ENCODE measurements at places on chromosomes 5 and 9. TPM values are rescaled to one million over a fixed set of nuclear protein-coding genes. Genes with fewer than 3 reads are reported as not detected.

SLIT3 gene
- 2.0 TPM for total RNA-seq

PIP5KL1 gene
- total RNA-seq, result 0.20 TPM

SAPCD2 gene
- total RNA-seq, result 71.0 TPM

PALM2AKAP2 gene
- total RNA-seq, result 39.6 TPM

IQGAP2 gene
- total RNA-seq, result 11.4 TPM

TTC33 gene
- 28.7 TPM for total RNA-seq

CHMP5 gene
- 74.5 TPM for total RNA-seq

NIM1K gene
- 0.04 TPM for total RNA-seq

SH3GL2 gene
- total RNA-seq, result 0.10 TPM

ZNF366 gene
- 0.25 TPM for total RNA-seq

CDC25C gene
- total RNA-seq, result 29.5 TPM

BTNL8 gene
- total RNA-seq, result not detected

SPATA31E1 gene
- total RNA-seq, result not detected

All from SJCRH30 (cell line).